Kasumi-1 (cell line): ENCODE measurements at places on chromosomes 6 and 20.

GRCh38 chr6:79687759-79688158 lies 56.6 kb downstream of the SH3BGRL2 start:
- DNase-seq = no peak

DNA sequence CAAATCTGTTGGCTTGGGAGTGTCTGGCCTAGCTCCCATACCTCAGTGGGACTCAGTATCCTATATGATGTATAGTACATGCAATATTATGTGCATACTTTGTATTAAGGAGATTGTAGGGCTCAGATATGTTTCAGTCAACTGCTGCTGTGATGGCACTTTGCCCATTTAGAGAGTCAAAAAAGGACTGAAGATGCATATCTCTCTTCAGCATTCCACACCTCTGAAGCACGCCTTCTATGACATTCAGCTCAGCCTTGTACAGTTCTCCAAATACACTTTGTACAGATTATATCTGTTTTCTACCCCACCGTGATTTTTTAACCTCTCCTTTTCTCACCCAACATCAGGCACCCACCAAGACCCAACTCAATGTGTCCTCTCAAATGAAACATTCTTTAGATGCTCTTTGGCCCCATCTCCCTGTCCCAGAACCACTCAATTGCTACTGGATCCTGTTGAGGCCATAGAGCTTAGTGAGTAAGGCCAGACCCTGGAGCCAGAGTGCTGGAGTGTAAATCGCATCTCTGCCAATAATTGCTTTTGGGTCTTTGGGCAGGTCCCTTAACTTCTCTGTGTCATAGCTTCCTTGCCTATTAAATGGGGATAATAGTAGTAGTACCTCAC lies 15.6 kb downstream of the ENPP1 start:
- DNase-seq = no peak

DNA sequence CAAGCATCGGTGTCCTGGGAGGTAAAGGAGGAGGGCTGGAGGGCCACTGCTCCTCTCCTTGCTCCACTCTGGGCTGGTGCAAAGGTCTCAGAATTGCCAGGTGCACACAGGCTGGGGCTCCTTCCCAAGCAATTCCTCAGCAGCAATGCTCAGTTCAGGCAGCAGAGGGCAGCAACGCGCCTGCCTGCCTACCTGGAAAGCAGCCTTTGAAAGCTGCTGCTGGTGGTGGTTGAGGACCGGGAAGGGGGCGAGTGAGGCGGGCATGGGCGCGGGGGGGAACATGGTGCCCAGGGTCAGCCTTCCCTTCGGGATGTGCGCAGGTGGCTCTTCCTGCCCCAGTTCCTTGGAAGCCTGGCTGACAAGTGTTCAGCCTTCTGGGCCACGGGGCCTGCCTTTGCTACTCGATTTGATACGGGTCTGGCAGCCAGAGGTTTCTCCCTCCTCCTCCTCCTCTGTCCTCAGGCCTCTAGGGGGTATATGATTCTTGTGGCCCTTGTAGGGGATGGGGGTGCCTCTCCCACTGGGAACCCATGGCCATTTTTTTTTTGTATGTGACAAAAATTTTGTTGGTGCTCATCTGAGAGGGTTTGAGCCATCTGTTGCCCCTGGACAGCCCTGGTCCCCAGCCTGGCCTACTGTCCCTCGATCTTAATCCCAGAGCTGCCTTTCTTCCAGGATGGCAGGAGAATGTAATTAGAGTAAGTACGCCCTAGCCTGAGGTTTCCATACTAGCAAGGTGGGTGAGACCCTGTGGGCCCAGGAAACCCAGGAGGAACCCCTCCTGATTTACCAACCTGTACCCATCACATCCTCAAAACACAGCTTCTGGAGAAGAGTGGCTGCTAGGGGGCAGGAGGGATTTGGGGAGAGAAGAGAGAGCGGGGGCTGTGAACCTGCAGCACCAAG lies 20.1 kb downstream of the MRPS18A start:
- DNase-seq = peak; percentile 55

DNA sequence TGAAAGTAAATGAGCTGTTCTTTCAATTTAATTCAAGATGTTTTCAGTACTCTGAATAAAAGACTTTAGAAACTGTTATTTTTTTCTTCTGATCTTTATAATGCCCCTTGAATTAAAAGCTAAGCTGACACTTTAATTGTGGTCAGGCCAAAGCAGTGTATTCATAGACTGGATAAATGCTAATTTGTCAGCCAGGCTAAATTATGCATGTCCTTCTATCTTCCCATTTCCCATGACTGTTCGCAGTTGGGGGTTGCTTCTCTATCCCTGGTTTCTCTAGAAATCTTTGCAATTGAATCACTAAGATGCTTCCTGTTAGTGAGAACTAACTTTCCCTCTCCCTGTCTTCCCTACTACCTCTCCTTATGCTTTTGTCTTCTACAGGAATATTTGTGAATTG lies 396.2 kb downstream of the RFPL4B start:
- DNase-seq = no peak

DNA sequence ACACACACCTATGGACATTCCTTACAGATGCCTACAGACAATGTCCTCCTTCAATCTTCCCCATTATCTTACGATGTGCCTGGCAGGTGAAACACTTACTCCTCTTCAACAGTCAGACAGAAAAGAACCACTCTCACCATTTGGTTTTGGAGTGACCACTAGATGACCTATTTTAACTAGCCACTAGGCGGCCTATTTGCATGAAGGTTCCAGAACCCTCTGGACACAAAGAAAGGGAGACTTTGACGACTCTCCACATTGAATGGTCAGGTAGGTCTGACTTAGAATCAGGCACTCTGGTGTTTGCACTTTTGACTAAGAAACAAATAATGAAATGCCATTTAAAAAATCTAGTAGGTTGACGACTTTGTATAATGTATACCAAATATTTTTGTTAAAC lies 42.0 kb downstream of the PNLDC1 start:
- no peak for DNase-seq

DNA sequence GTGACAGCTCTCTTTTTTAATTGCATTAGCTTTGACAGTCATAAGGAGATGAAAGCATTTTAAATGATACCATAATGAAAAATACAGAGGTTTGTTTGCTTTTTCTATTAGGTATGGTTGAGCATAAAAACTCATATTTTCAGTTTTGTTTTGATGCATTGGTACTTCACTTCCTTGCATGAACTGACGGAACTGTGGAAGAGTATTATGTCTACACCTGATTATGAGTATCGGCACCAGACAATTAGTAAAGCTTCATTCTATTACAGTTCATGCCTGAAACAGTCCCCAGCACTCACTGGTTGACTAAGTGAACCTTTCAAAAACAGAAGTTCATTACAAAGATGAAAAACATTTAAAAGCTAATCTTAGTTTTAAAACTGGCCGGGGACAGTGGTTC lies 593.0 kb downstream of the GRIK2 start:
- no peak for DNase-seq

DNA sequence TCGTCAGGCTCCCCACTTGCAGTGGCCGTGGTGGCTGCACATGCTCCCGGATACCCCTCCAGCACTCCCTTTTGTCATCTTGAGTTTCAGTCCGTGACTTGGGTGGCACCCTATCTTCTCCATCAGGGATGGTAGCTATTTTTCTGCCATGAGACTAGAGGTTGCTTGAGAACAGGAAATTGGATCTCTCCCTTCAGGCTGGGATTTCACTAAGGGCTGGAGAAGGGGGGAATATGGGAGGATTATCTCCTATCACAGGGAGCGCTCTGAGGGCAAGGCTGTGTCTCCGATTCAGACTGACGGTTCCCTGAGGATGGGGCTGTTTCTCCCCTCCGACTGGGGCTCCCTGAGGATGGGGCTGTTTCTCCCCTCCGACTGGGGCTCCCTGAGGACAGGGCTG lies 123.1 kb downstream of the MRPL14 start:
- DNase-seq = no peak

GRCh38 chr6:15735567-15736265 lies 72.9 kb upstream of the DTNBP1 start:
- no peak for DNase-seq

- no peak for DNase-seq
These were observed 9.3 kb upstream of the EPM2A start for GRCh38 chr6:145744619-145745018.

DNA sequence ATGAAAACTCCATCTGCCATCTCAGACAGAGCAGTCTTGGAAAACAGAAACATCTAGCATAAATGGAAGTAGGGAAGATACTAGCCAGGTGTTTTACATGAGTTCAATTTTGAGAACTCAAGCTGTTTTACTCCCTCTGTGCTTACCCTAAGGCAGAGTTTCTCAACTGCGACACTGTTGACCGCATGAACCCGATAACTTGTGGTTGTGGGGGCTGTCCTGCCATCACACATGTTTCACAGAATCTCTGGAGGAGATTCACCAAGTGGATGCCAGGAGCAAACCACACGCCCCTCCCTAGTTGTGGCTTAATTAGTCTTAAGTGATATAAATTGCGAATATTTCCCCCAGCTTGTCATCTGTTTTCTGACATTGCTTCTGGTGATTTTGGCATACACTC lies 2.3 kb upstream of the SERPINB6 start:
- DNase-seq = no peak

- DNase-seq = no peak
These were observed 44.4 kb downstream of the DSTN start for GRCh38 chr20:17614176-17614811.

- no peak for DNase-seq
These were observed 133.2 kb downstream of the PHACTR1 start for GRCh38 chr6:12849809-12850198.

DNA sequence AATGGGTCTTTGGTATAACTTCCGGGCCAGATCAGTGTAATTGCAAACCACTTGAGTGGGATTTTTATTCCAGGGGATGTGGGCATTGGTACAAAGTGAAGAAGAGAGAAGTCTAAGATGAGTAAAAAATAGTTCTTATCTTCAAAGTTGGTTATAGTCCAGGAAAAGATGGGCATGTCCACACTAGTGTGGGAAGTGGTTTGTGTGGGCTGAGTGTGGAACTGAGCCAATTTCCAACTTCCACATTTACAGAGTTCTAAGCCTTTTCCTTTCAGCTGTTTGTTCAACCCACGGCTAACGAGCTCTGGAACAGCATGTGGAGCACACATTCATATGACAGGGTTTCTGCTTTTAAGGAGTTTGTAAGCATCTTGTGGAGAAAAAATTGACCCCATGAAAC lies 72.3 kb upstream of the IFNGR1 start:
- peak; percentile 96 for DNase-seq

GRCh38 chr6:138673346-138674014 lies 100.1 kb upstream of the CCDC28A start:
- no peak for DNase-seq

DNA sequence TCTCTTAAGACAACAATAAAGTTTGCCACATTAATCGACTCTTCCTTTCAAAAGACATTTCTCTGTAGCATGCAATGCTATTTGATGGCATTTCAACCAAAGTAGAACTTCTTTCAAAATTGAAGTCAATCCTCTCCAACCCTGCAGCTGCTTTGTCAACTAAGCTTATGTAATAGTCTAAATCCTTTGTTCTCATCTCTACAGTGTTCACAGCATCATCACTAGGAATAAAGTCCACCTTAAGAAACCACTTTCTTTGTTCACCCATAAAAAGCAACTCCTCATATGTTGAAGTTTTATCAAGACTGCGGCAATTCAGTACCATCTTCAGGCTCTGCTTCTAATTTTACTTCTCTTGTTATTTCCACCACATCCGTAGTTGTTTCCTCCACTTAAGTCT lies 11.5 kb upstream of the BLOC1S5 start:
- peak; percentile 43 for DNase-seq

DNA sequence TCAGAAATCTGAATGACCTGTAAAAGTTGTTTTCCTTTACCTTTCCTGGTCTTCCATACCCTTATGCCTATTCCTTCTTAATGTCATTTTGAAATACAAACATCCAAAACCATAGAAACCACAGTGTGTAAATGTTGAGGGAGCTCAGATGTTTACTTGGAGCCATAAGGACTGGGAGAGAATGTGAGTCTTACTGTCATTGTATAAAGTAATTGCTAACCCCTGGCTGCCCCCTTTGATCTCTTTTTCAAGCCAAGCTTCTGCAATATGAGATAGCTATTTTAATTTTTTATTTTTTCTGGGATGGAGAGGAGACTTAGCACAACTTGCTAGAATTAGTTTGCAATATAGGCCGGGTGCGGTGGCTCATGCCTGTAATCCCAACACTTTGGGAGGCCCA lies 124.4 kb upstream of the AKIRIN2 start:
- DNase-seq = no peak

- DNase-seq = no peak
These were observed 85.0 kb downstream of the SULF2 start for GRCh38 chr20:47700327-47700726.

GRCh38 chr6:124887872-124888580 lies 74.2 kb upstream of the RNF217 start:
- no peak for DNase-seq

DNA sequence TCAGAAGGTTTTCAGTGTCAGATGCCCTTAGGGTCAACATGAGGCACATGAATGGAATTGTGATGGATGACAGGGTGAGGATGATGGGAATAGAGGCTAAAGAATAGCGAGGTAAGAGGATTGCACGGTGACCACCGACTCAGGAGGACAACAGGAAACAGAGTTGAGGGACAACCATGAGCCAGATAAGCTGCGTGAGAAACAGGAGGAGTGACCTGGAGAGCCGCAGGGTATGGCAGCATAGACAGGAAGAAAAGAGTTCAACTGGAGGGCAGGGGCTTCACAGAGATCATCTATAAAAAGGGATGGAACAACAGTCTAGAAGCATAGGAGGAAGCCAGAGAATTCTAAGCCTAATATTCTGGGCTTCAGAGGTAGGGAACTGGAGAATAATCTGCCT lies 84.7 kb upstream of the ENPP5 start:
- DNase-seq = no peak

GRCh38 chr6:33249732-33250630 lies 21.7 kb downstream of the VPS52 start:
- DNase-seq = no peak

GRCh38 chr6:31666337-31666965 lies 571 bp downstream of the CSNK2B start:
- no peak for DNase-seq
